ENCODE measurements at places on chromosomes 16 and 17.
A peak's percentile ranks its signal among the peaks of the same experiment; 100 is the strongest.

DNA sequence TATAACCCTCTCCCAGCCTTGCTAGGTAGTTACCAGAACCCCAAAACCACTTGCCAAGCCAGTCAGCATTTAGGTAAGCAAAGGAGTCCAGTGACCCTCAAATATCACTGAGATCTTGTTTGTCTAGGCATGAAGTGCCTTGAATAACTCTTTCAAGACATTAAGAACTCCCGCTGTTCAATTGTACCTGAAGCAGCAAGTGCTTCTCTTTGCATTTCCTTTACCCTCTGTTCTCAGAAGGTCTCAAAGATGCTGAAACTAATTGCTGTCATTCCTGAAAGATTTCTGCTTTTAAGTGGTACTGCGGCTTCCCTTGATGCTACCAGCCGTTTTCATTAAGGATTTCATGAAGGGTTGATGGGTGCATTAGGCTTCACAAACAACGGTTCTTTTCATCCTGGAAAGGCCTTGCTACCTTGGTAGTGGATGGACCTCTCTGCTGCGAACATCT is 142.7 kb downstream of the PITPNC1 start:
- DNase-seq: no peak

GRCh38 chr17:38507921-38508569 is 79.8 kb downstream of the ARHGAP23 start:
- no peak for DNase-seq

GRCh38 chr16:67489401-67490083 is 6.2 kb upstream of the AGRP start:
- DNase-seq: no peak

- DNase-seq: peak; percentile 9
Observed at GRCh38 chr16:69893106-69893505, 58.0 kb upstream of the CLEC18A start.

GRCh38 chr16:88769617-88770460 is 15.2 kb downstream of the PIEZO1 start:
- DNase-seq: peak; percentile 76

GRCh38 chr17:43860927-43861622 is 14.1 kb downstream of the CD300LG start:
- peak; percentile 65 for DNase-seq

- no peak for DNase-seq
Observed at GRCh38 chr17:27466743-27467375, 10.6 kb downstream of the KSR1 start.

DNA sequence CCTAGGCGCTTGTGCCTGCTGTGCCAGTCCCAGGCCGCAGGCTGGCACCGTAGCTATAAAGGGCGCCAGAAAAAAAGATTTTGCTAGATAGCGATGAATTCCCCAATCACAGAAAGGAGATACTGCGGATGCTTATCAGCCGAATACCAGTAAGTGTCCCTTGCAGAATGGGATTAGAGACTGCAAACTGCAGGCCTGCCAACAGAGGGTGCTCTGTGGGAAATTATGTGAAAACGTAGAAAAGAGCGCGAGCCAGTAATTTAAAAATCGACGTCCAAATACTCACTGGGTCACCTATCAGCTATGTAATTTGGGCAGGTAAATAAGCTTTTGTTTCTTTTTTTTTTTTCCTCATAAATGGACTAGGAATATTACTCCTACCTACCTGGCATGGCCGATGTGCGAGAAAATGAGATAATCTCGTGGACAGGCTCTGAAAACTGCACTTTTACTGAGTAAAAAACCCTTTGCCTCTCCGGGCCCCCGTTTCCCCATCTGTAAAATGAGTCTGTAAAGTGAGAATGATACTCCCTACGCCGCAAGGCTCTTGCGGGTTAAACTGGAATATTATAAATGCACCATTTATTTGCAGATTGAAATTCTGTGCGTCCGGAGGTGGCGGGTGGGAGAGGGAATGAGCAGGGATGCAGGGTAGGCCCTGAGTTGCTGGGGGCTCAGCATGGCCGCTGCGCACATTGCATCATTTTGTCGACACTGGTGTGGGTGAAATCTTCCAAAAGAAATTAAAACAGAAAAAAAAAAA is 1.2 kb upstream of the COG1 start:
- DNase-seq: peak; percentile 84

DNA sequence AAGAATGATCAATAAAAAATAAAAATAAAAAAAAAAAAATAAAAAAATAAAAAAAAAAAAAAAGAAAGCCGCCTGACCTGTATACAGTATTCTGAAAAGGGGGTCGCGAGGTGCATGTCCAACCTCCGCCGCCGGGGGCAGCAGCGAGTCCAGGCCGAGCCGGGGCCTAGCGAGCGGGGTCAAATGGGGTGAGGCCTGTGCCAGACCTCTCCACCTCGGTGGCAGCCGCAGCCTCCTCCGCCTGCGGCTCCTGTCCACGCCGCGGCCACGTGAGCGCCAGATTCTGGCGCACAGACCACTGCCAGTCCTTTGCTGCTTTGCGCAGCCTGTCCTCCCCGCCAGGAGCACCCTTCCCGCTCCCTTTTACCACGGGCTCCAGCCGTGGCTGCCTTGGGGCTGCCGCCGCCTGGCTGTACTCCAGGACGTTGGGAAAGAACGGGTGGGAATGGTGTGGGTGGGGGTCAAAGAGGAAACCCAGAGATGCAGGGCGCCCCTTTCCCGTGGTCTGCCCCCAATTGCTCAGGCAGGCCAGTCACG is 2.4 kb upstream of the BCKDK start:
- DNase-seq: peak; percentile 89

DNA sequence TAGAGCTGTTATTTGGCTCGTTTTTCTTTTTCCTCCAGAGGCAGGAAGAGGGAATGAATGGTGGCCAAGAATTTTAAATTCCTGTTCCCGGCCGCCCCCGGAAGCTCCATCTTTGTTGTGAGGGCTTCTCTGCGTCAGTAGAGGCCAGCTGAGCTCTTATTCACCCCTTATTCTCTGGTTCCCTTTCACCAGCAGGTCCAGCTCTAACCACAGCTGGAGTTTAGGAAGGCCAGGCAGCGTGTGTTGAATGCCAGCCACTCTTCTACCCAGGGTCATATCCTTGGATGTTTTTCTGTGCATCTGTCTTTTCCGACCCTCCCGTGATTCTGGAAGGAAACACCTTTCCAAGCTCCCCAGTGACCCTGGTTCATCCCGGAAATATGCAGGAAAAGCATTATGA is 570.5 kb downstream of the WWOX start:
- no peak for DNase-seq

DNA sequence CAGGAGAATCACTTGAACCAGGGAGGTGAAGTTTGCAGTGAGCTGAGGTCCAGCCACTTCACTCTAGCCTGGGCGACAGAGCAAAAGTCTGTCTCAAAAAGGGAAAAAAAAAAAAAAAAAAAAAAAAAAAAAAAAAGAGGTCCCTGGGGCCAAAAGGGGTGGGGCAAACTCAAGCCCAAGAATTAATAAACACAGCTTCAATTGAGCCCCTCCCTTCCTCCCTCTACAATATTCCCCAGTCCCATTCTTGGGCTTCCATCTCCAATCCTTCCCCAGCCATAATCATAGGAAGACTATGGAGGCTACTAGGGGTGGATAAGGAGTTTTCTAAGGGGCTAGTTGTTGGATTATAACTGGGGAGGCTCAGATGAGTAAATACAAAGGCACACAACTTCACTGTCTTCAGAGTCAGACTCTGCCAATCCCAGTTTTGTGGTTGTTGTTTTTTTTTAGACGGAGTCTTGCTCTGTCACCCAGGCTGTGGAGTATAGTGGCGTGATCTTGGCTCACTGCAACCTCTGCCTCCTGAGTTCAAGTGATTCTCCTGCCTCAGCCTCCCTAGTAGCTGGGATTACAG is 9.5 kb downstream of the CAVIN1 start:
- DNase-seq: no peak

DNA sequence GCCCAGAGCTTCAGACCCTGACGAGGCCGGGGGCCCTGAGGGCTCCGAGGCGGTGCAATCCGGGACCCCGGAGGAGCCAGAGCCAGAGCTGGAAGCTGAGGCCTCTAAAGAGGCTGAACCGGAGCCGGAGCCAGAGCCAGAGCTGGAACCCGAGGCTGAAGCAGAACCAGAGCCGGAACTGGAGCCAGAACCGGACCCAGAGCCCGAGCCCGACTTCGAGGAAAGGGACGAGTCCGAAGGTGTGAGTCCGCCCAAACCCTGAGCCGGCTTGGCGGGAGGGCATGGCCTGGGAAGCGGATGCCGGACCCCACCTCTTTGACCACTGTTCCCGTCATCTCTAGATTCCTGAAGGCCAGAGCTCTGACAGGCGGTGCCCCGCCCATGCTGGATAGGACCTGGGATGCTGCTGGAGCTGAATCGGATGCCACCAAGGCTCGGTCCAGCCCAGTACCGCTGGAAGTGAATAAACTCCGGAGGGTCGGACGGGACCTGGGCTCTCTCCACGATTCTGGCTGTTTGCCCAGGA is 4.4 kb downstream of the NOL3 start:
- DNase-seq: no peak

- no peak for DNase-seq
Observed at GRCh38 chr17:2157081-2157480, 102.2 kb downstream of the HIC1 start.

DNA sequence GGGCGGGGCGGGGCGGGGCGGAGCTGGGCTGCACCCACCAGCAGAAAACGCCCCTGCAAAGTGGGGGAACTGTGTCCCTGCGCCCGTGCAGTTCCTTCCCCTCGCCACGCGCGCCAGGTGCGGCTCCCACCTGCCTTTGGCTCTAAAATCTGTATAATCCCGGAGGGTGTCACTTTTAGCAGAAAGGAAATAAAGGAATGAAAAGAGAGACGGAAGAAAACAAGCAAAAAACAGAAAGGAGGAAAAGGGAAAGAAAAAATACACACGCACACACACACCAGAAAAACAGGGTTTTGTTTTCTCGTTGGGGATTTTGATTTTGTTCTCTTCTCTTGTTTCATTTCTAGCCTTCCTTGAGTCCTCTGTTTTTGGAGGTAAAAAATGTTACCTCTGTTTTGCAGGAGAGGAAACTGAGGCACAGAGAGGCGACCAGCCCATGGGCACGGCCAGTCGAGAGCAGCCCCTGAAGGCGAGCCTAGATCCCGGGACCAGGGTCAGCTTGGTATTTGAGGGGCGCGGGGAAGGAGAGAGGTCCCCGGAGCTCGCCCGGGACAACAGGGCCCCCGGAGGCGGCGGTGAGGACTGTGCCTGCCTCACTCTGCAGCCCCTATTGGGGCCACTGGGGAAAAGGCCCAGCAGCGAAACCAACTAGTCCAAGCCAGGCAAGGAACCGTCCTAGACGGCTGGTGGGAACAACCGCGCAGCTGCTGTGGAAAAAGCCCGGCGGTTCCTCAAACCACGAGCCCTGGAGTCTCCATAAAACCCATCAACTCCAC is 594 bp upstream of the CARHSP1 start:
- DNase-seq: peak; percentile 57

DNA sequence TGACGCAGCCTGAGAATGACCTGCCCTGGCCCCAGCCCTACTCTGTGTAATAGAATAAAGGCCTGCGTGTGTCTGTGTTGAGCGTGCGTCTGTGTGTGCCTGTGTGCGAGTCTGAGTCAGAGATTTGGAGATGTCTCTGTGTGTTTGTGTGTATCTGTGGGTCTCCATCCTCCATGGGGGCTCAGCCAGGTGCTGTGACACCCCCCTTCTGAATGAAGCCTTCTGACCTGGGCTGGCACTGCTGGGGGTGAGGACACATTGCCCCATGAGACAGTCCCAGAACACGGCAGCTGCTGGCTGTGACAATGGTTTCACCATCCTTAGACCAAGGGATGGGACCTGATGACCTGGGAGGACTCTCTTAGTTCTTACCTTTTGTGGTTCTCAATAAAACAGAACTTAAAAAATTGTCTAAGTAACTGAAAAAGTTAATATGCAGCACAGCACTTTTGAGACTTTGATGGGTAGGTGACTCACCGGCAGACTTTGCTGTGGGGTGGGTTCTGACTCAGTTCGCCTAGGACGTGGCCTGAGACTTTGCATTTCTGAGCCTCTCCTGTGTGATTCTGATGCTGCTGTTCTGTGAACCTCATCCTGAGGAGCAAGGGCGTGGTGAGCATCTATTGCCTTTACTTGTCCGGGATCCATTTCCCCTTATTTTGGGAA is 5.7 kb downstream of the LAT start:
- DNase-seq: no peak

GRCh38 chr16:67727521-67728485 is 8.7 kb upstream of the GFOD2 start:
- DNase-seq: no peak

- DNase-seq: no peak
Observed at GRCh38 chr16:88331989-88332920, 50.5 kb upstream of the ZNF469 start.

DNA sequence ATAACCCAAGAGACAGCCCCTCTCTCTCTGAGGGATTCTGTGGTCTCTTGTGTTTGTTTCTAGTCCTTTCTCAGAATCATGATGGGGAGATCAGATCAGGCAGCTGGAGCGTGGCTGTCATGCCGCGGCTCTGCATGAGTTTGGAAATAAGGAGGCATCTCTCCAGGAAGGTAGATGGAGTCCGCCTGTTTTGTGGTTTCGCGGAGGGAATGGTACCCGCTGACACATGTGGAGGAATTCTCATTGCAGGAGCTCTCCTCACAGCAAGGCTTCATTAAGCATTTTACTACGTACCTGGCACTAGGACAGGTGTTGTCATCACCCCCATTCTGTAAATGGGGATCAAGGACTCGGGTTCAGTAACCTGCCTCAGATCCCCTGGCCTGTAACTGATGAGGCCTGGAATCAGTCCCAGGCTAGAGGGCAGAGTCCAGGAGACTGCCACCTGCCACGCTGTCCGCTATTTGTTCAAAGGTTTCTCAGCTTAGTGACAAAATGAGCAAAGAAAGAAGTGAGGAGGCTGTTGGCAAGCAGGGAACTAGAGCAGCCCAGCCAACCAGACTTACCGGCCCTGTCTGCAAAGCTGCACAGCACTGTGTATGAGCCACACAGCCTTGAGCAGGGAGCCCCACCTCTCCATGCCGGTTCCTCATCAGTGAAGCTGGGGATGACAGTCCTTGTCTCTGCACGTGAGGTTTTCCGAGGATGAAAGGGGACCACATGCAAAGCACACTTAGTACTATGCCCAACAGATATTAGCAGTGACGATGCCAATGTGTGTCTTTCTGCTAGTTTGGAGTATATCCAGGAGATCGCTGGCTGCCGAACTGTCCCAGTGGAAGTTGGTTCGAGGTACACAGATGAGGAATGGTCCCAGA is 11.0 kb downstream of the KDM8 start:
- DNase-seq: no peak

DNA sequence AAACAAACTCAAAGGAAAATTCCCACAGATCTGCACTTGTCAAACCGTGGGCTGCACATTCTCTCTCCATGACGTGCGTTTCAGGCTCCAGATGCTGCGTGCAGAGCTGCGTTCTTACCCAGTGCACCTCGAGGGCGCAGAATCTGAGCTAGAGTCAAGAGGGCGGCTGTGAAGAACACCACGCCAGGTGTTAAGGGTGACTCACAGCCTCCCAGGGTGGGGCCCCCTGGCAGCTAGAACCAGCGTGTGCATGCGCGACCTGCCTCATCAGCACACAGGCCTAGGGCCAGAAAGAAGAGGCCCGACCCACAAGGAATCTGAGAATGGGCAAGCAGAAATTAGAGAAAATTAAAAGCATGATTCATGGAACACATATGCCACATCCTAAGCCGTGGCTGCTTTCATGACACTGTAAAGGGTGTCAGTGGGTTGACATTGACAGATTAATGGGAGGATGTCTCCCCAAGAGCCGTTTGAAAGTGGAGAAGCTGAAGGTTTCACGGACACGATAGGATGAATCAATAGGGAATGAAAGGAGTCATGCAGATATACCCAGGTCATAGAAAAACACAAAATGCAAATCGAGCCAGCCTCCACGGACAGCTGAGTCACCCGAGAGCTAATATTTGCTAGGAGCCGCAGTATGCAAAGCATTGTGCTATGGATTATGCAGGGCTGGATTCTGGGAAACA is 29.0 kb downstream of the MARCHF10 start:
- DNase-seq: peak; percentile 57
